ENCODE measurements at places on chromosomes 12 and 14.

DNA sequence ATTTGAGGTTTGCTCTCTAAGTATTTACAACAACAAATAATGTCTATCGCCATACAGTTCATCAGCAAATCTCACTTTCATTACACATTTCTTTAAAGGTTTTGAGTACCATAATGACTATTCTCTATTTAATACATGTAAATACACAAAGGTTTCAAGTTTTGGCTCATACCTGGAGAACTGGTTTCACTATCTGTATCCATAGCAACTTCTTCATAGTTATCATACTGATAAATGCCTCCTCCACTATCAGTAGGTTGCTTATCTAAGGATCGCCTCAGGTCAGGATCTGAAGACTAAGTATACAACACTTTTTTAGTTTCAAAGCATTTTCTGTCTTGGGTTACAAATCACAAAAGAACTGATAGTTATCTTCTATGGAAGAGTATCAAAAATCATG is 21.4 kb downstream of the ZFC3H1 start:
- DNase-seq, result no peak

DNA sequence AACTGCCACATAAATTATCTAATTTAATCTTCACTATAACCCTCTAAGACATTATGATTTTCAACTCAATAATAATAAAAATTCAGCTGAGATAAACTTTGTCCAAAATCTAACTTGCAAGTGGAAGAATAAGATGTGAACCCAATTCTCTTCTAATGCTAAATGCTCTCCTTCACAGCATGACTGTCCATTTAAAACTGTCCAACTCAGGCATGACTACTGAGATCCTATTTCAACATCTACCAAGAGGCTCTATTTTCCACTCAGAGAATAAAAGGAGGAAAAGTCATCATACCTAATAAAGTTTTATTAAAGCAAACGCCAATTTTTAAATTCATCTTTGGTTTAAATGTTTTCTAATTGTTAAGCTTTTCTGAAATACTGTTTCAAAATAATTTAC is 183.6 kb downstream of the MED13L start:
- DNase-seq, result no peak

DNA sequence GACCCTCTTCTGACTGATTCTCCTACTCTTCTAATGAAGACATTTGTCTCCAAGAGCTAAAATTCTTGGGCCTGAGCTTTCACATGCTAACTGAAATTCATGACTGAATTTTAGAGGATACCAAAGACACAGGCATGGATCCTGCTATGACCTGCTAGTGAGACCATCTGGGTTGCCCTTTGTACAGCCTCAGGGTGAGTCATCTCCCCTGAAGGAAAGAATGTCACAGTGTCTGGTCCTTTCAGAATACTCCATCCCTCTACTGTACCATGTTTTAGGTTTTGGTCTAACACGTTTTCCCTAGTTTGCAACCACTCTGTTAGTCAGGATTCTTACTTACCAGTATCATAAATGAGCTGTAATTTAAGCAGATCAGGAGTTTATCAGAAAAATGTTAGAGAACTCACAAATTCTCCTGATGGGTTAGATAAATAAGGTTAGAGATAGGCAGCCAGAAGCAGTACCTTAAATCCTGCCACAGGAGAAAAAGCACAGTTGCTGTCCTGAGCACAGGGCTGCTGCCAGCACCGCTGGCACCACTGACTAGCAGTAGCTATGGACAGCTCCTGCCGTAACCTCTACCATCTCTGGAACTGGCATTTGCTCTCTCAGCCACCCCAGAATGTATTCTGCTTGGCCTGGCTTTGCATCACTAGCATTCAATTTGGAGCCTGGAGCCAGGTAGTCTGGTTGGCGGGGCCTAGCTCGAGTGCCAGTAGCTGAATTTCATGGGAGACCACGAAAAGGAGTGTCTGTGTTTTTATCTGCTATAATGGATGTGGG is 127.6 kb downstream of the ANO6 start:
- DNase-seq, result no peak

DNA sequence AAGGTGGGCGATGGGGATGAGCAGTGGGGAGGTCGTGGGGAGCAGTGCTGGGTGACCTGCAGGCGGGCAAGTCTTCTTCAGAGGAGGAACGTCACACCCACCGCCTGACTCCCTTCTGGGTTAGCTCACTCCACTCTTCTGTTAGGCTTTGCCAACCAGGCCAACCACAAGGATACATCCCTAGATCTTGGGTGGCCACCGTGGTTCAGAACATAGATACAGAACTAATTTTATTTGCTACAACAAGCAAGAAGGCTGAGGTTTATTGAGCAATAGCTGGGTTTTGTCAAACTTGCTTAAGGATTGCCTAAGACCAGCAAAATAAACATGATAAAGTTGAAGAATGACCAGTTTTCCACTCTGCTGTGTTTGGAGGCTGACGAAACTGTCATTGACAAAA is 109.4 kb downstream of the DACT1 start:
- peak; percentile 91 for DNase-seq

- DNase-seq, result no peak
Measured at GRCh38 chr12:153080-153746, 60.7 kb downstream of the SLC6A12 start.

GRCh38 chr14:80364274-80364673 is 153.0 kb upstream of the DIO2 start:
- no peak for DNase-seq

DNA sequence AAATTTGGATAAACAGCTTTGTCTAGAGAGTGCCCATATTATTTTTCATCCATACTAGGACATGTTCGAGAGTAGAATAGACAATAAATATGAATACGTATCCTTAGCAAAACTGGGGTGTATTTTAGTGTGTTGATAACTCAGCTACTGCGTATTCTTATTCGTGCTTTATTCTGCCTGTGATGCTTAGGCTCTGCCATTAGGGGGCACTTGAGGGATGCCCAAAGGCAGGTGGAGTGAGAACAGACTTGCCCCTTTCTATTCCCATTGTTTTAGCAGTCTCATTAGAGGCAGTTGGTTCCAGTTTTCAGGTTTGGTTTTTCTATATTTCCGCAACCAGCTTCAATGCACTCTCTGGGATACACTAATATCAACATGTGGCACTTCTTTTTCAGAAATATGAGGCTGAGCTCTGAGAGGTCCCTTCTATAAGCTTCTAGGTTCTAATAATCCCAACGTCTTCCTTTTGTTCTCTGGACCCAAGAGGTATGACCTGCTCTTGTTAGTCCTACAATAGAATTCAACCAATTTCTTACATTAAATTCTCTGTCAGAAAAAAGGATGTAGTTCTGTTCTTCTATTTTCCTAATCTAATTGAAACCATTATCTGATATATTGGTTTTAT is 985.7 kb upstream of the FBXO33 start:
- no peak for DNase-seq

- DNase-seq, result no peak
Measured at GRCh38 chr14:77151918-77152588, 10.5 kb upstream of the ZDHHC22 start.

DNA sequence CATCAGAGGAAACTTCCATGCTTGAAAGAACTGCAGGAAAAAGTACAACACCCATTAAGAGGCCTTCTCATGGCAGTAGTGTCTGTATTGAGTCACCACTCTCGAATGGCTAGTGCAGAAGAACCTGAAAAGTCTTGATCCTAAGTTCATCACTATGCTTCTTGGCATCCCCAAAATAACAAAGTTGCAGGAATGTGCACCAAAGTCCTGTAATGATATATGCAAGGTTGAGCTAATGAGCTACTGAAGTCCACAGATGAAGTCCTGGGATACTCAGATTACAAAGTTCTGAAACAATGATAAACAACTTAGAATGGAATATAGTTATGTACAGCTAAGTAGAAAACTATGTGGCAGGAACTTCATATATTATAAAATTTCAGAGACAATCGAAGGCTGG is 545.4 kb downstream of the FOXG1 start:
- no peak for DNase-seq

GRCh38 chr14:50089208-50089607 is 27.2 kb downstream of the VCPKMT start:
- DNase-seq, result no peak

- DNase-seq, result no peak
Measured at GRCh38 chr12:65098364-65098763, 22.7 kb downstream of the WIF1 start.

DNA sequence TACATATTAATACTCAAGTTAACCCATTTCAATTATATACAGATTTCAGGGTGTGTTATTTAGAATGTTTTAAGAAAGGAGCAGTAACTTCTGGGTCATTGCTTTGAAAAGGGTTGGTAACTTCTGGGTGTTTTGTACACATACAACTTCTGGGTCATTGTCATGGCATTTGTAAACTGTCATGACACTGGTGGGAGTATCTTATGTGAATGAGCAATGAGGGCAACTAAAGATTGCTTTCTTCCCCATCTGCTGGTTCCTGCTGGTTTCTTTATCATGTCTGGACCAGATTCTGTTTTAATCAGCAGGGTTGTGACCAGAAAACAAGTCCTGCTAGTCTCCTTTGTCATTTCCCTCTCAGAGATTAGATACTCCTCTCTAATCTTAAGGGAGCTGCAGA is 713.3 kb downstream of the LRFN5 start:
- DNase-seq, result no peak

DNA sequence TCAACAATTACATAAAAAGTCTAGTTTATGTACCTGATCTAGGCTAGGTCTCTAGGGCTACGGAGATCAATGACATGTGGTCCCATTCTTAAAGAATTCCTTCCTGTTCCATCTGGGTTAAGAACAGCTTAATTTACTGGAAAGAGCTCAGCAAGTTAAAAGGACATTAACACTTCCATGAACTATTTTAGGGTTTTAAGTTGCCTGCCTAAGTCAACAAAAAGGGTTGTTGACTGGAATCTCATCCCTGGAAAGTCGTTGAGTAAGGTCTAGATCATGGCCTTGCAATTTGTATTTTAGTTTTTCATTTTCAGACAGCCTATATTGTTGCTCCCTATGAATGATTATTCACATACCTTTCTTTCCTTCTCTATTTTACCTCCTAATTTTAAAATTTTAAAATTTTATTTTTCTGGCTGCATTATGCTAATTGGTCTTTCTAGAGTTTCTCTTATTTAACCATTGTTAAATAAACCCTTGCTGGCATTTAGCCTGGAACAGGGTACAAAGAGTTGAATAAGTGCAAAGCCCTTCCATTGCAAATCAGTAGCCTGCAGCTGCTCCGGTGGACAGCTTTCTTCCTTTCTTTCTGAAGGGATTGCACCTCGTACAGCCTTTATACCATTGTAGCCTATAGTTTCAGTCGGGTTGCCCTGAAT is 66.3 kb downstream of the VRK1 start:
- DNase-seq, result no peak

- no peak for DNase-seq
Measured at GRCh38 chr12:62834971-62835547, 99.9 kb downstream of the PPM1H start.

GRCh38 chr12:34333337-34333736 is 311.0 kb downstream of the ALG10 start:
- no peak for DNase-seq

DNA sequence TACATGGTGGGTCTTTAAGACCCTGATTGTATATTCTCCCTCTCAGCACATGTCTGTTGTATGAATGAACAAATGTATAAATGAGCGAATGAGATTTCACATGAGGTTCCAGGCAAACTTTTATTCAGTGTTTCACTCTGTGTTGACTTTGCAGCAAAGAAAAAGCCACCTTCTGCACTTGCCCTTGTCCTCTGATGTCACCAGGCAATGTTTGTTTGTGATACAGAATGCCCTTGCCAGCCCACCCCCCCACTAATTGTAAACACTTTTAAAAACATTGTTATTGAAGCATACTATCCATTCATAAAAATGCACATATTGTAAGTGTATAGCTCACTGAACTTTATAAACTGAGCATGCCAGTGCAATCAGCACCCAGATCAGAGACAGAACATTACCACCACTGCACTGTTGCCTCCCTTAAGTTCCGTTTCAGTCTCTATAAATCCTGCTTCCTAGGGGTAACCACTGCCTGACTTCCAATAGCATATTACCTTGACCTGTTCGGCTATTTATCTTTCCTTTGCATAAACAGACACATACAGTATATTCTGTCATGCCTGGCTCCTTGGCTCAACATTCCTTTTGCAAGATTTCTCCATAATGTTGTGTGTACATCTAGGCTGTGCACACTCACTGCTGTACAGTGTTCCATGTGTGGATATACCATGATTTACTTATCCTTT is 11.3 kb upstream of the LTA4H start:
- no peak for DNase-seq

DNA sequence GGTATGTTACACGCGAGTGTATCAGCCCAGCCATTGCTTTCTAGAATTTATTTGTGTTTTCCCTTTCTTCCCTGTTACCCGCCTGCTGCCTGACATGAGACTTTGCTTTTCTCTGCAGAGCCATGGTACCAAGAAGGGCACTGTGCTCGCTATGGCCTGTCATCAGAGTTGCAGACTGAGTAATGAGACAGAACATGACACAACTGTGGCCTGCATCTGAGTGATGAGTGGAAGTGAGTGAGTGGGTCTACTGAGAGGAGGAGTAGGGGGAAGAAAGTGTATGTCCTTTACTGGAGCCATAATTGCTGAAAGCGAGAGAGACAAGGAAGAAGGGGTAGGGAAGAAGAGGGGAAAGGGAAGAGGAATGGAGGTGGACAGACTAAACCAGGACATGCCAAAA is 2.9 kb downstream of the RILPL1 start:
- DNase-seq, result no peak

- peak; percentile 85 for DNase-seq
Measured at GRCh38 chr14:70856851-70857495, 47.7 kb upstream of the MAP3K9 start.

GRCh38 chr14:52029881-52030280 is 39.0 kb downstream of the NID2 start:
- DNase-seq, result no peak

GRCh38 chr12:12126551-12126950 is 55.8 kb downstream of the BCL2L14 start:
- no peak for DNase-seq

DNA sequence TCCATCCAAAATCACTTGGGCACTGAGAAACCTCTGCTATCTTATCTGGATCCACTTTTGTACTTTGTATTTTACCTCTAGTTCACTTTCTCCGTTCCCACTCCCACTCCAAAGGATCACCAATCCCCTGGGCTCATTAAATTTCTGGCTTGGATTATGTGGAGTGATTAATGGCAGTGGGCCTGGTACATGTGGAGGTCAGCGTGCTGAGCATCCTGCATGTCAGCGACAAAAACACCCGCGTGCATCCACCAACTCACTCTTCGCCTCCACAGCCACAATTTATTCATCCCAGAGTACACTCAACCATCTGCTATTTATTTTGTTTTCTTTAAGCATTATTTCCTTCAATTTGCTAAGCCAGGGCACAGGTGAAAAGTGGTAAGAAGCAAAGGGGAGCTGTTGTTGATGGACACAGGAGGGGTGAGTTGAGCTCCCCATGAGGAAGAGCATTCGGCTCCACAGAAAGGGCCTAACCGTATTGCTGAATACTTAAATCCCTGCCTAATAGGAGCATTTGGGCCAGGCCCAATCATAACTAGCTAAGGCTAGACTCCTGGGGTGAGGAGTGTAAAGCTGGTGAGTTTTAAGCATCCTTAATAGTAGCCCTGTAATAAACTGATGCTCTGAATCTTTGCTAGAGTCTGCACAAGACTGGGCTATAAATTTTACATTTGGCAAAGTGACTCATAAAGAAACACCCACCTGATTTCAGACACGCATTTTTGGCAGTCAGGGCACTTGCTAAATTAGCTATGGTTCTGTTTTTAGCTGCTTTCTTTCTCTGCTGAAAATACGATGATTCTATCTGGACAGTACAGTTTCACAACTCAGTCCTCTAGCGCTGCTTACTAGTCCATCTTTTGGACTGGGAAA is 137.8 kb downstream of the SLC25A21 start:
- peak; percentile 59 for DNase-seq

GRCh38 chr12:106304797-106305196 is 2.3 kb downstream of the TCP11L2 start:
- no peak for DNase-seq

GRCh38 chr12:52910248-52910883 is 5.5 kb upstream of the KRT8 start:
- DNase-seq, result no peak
